NCI-H1436 treated with DMSO at 0.1 percent for 48 hours (cell line): ENCODE measurements at places on chromosomes 16 and 17.

GRCh38 chr17:47621293-47622179, 28.2 kb upstream of the KPNB1 start:
- no peak for DNase-seq

DNA sequence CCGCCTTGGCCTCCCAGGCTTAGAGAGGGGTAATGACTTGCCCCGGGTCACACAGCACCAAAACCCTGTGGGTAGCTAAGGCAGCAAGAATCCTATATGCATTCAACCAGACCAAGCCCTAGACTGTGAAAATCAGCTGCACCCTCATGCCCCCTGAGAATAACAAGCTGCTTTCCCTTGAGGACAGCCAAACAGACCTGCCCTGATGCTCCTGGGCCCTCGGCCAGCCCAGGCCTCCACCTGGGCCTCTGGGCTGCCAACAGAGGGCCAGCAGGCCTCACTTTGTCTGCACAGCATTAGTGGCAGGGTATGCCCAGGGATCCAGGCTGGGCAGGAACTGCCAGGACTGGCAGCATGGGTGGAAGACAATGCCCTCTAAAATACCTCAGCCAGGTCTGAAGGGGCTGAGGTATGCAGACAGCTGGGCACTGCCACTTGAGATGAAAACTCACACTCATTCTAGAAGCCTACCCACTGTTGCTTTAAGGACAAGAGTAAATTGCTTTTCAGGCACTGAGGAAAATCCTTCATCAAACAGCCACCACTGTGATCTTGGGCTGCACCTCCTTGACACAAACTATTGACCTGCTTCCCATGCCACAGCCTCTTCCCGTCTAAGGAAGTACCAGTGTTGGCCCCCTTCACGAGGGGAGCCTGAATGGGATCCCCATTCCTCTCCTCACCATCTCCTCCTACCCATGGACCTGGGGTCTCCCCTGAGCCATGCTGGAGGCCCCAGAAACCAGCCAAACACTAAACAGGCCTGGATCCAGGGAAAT, 8.8 kb downstream of the ST3GAL2 start:
- DNase-seq, result no peak

GRCh38 chr16:79272141-79272577, 328.4 kb downstream of the MAF start:
- DNase-seq, result no peak

DNA sequence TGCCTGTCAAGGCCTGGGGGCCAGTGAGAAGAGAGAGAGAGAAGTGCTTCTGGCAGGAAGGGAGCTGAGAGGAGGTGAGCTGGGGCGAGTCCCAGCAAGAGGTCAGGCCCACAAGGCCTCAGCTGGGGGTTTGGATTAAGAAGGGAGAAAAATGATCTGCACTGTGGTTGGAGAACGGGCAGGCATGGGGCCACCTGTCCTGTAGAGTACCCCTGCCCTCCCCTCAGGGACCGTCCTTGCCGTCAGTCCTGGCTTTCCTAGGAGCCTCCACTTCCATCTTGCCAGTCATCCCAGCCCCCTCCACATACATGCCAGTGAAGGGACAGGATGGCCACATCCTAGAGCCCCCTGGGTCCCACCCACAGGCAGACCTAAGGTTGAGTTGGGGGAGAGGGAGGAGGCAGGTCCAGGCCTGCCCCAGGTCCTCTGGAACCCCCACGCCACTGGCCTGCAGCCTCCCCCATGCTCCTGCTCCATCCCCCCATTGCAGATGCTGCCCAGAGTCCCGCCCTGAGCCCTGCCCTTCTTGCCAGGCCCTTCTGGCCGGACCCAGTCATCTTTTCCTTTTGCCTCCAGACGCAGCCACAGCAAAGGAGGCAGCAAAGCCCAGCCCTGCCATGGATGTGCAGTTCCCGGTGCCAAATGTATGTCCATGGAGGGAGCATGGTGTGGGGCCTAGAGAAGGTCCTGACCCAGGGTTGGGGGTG, 18.9 kb downstream of the KATNB1 start:
- DNase-seq, result no peak
